Activated T-cell treated with anti-CD3 and anti-CD28 coated beads, Interleukin-2, amount 50 U/mL, for 72 hours (primary cell): ENCODE measurements at places on chromosomes 5 and 9. TPM values are rescaled to one million over a fixed set of nuclear protein-coding genes. Genes with fewer than 3 reads are reported as not detected.
A peak's percentile ranks its signal among the peaks of the same experiment; 100 is the strongest.

GRCh38 chr9:95978106-95978505, 102.6 kb downstream of the ERCC6L2 start:
- no peak for DNase-seq

GRCh38 chr5:148998174-148998797, 64.6 kb downstream of the SH3TC2 start:
- peak; percentile 9 for DNase-seq

DNA sequence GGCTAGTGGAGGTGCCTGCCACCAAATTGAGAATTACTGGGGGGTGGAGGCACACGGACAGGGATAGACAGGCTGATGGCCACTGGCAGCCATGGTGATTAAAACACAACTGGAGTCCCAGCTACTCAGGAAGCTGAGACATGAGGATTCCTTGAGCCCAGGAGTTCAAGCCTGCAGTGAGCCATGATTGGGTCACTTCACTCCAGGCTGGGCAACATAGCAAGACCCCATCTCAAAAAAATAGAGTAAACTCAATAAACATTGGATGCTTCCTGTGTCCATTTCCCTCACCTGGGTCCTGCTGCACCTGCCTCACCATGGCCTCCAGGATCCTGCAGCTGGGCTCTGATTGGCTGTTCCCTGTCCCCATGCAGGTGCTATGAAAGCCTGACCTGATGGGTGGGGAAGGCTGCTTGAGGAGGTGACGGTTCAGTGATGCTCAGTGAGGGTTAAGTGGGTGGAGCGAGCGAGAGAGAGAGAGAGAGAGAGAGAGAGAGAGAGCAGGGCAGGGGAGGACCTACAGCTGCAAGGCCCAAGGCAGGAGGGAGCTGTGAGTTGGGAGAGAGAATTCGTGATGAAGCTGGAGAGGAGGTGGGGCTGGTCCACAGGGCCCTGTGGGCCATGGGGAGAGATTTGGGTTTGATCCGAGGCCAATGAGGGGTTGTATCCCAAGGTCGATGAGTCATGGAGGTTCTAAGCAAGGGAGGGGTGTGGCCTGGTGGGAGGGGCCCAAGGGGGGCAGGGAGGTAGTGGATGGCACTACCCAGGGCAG, 36.7 kb upstream of the FUBP3 start:
- DNase-seq = no peak

The CCL21 gene
- not detected for total RNA-seq

GRCh38 chr9:98117984-98118639, 910 bp downstream of the TRIM14 start:
- peak; percentile 57 for DNase-seq

DNA sequence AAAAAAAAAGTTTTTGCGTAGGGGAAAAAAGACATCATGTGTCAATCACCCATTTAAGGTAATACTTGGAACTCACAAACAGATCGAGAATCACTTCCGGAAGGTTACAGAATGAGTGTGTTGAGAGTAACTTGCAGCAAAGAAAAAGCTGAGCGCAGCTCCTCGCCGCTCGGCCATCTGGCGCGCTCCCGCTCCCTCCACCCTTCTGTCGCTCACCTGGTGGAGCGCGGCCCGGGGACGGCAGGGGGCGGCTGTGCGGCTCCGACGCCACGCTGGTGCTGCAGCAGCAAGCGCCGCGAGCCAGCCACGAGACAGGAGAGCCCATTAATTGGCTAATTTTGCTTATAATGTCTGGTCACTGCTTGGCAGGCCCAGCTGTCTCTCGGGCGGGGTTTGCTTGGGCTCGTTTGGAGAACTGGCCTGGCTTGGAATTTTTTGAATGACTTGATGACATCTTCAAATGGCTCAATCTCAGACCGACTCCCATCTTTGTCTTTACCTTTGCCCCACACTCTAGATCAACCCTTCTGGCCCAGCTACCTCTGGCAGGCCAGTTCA, 601.8 kb downstream of the CCDC171 start:
- DNase-seq = peak; percentile 67
